Hair follicle dermal papilla cell (primary cell): ENCODE measurements at places on chromosomes 6 and 20. TPM values are rescaled to one million over a fixed set of nuclear protein-coding genes. Genes with fewer than 3 reads are reported as not detected.

The LRRC73 gene
- total RNA-seq, result 0.16 and 0.61 TPM in 2 replicates

The ATP9A gene
- total RNA-seq, result 38.9 and 39.4 TPM in 2 replicates

The PTPRA gene
- 59.0 and 63.4 TPM in 2 replicates for total RNA-seq

The ZNF341 gene
- 1.7 and 2.6 TPM in 2 replicates for total RNA-seq

The RBM38 gene
- 7.2 and 7.3 TPM in 2 replicates for total RNA-seq

The ERVFRD-1 gene
- not detected in 2 replicates for total RNA-seq

The PRPH2 gene
- total RNA-seq, result 2.2 and 2.9 TPM in 2 replicates

The STMN3 gene
- total RNA-seq, result 10.0 and 12.0 TPM in 2 replicates

The NEDD9 gene
- total RNA-seq, result 72.7 and 81.8 TPM in 2 replicates

The KCNG1 gene
- 3.2 and 7.0 TPM in 2 replicates for total RNA-seq

The SIRPB2 gene
- total RNA-seq, result not detected in 2 replicates

The ZBTB12 gene
- 2.3 and 4.4 TPM in 2 replicates for total RNA-seq

The RSPO3 gene
- total RNA-seq, result 13.6 and 14.9 TPM in 2 replicates

The RBBP8NL gene
- total RNA-seq, result not detected in 2 replicates

The ELOVL2 gene
- total RNA-seq, result 0.65 and 0.85 TPM in 2 replicates

The HLA-DQA1 gene
- not detected in 2 replicates for total RNA-seq

The CCN5 gene
- 50.3 and 59.2 TPM in 2 replicates for total RNA-seq

The GMPR gene
- 4.9 and 5.7 TPM in 2 replicates for total RNA-seq

The SLC17A1 gene
- total RNA-seq, result not detected in 2 replicates

The SOBP gene
- 3.5 and 3.9 TPM in 2 replicates for total RNA-seq

The RPL10A gene
- 850 and 964 TPM in 2 replicates for total RNA-seq

The ALDH8A1 gene
- total RNA-seq, result 0.12 and 0.16 TPM in 2 replicates

The SOX4 gene
- total RNA-seq, result 6.9 and 9.6 TPM in 2 replicates

The PCK1 gene
- not detected in 2 replicates for total RNA-seq

The OVOL2 gene
- not detected in 2 replicates for total RNA-seq

The RPP40 gene
- total RNA-seq, result 7.0 and 9.2 TPM in 2 replicates

The SYCP2 gene
- 0.85 and 1.6 TPM in 2 replicates for total RNA-seq

The CLPSL1 gene
- total RNA-seq, result not detected in 2 replicates

The TCF19 gene
- 4.5 and 5.0 TPM in 2 replicates for total RNA-seq

The BMP6 gene
- 1.8 and 2.9 TPM in 2 replicates for total RNA-seq

The RBPJL gene
- not detected in 2 replicates for total RNA-seq

The MUCL3 gene
- not detected in 2 replicates for total RNA-seq

The TRIM31 gene
- total RNA-seq, result not detected in 2 replicates

The TRIM40 gene
- total RNA-seq, result not detected in 2 replicates

The YWHAB gene
- 131 and 148 TPM in 2 replicates for total RNA-seq

The SLC9A8 gene
- total RNA-seq, result 10.4 and 15.4 TPM in 2 replicates

The BFSP1 gene
- total RNA-seq, result 1.5 and 2.3 TPM in 2 replicates

The CLDN20 gene
- not detected in 2 replicates for total RNA-seq

The CYP24A1 gene
- total RNA-seq, result not detected in 2 replicates

The DYNLT2 gene
- 0.61 and 0.65 TPM in 2 replicates for total RNA-seq

The RSPH9 gene
- 1.3 and 1.6 TPM in 2 replicates for total RNA-seq

The PI3 gene
- not detected in 2 replicates for total RNA-seq

The MAS1 gene
- not detected in 2 replicates for total RNA-seq

The OOEP gene
- total RNA-seq, result 0.16 TPM in 1 of 2 replicates, not detected in the other

The EPPIN gene
- total RNA-seq, result not detected in 2 replicates
